Left ventricle myocardium inferior (tissue), 1 donor: ENCODE measurements at places on chromosomes 6 and 20. TPM values are rescaled to one million over a fixed set of nuclear protein-coding genes. Genes with fewer than 3 reads are reported as not detected.

GRCh38 chr6:3252861-3253596 is 5.7 kb upstream of the PSMG4 start:
- no peak for DNase-seq

DNA sequence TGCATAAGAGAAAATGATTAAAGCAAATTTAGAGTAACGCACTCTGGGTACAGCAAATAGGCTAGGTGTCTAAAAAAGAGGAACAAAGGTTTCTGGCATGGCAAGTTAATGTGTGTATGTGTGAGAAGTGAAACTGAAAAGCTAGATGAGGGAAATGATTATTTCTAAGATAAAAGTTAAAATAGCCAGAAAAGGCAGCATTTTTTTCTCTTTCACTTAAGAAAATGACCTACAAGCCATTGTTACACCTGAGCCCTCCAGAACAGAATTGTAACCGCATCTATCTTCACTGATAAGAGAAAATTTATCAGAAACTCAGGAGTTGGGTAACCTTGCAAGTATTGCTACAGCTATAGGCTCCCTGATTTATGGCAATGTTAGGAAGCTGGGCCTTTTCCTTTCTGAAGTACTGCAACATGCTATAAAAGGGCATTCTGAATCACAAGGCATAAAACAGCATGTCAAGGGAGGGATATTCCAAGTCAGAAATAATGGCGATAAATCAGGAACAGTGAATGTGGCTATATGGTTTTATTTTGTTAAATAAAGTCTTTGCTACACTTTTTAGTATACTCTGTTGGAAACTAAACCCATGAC is 395.3 kb downstream of the TBC1D32 start:
- no peak for DNase-seq

DNA sequence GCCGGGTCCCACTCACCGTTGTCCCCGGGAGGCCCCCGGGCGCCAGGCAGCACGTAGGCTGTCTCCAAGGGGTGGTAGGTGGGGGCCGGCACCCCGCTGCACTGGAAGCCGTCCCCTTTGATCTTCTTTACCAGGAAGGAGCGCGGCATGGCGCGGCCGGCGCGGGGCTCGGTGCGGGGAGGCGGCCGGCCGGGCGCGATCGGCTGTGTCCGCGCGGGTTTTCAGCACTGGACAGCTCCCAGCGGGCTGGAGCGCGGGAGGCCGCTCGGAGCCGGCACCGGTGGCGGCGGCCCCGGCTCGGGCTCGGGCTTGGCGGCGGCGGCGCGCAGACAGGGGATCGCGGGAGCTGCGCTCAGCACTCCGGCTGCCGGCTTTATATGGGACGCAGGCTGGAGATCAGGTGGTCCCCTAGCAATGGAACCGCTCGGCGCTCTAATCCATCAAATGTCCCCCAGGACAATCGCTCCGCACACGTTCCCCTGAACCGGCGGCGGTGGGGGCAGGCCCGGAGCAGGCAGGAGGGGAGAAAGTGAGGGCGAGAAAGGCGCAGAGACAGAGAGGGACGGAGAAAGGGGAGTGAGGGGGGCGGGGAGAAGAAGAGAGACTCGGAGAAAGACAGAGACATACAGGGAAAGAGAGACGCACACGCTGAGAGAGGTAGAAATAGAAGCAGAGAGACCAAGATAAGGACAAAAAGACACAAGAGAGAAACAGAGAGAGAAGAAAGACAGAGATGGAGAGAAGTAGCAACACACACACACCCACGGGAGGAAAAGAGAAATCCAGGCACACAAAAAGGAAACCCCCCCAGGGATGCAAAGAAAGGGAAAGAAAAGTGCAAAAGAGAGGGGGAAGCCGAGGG is at the start of gene SCRT2:
SCRT2 (minus strand) TSS at position 350 of the 862 bp plus-strand sequence; CDS start at position 149, 201 bp downstream.
- DNase-seq, result peak; percentile 86

GRCh38 chr20:33229843-33230242 is 6.0 kb upstream of the BPIFA1 start:
- DNase-seq, result no peak

GRCh38 chr6:101117393-101118135 is 236.4 kb upstream of the ASCC3 start:
- no peak for DNase-seq

- DNase-seq, result no peak
Measured at GRCh38 chr6:150194195-150194594, 51.4 kb downstream of the PPP1R14C start.

- no peak for DNase-seq
Measured at GRCh38 chr6:16324606-16325225, 86.3 kb downstream of the GMPR start.

- no peak for DNase-seq
Measured at GRCh38 chr20:16005021-16005914, 568.0 kb downstream of the KIF16B start.

- no peak for DNase-seq
Measured at GRCh38 chr20:2891343-2891742, 18.1 kb downstream of the PTPRA start.

DNA sequence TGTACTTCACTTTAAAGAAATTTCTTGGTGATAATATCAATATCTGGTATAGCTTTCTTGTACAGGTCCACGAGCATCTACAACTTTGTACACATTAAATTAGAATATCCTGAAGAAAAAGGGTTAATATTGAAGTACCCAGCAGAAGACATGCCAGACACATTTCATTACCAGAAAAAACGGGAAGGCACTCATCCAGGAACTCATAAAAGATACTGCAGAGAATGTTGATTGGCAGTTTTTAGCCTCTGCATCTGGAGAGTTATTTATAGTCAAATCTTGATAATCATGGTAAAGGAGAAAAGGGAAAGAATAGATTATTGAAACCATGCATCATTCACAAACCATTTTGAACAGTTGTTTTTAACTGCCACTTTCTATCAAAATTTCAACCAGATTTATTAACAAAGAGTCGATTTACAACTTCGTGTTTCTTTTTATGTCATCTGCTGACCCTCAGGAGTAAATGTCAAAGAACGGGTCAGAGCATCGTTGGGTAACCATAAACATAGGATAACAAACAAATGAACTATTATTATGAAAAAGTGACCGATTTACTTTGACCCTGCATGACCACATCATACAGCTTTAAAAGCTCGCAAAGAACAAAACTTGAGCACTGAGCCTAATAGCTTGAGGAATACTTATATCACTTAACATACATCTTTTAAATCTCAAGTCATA is 229.2 kb upstream of the SGK1 start:
- DNase-seq, result no peak

- no peak for DNase-seq
Measured at GRCh38 chr6:105357165-105357564, 45.7 kb downstream of the PREP start.

- DNase-seq, result no peak
Measured at GRCh38 chr6:20699402-20699801, 165.1 kb downstream of the CDKAL1 start.

DNA sequence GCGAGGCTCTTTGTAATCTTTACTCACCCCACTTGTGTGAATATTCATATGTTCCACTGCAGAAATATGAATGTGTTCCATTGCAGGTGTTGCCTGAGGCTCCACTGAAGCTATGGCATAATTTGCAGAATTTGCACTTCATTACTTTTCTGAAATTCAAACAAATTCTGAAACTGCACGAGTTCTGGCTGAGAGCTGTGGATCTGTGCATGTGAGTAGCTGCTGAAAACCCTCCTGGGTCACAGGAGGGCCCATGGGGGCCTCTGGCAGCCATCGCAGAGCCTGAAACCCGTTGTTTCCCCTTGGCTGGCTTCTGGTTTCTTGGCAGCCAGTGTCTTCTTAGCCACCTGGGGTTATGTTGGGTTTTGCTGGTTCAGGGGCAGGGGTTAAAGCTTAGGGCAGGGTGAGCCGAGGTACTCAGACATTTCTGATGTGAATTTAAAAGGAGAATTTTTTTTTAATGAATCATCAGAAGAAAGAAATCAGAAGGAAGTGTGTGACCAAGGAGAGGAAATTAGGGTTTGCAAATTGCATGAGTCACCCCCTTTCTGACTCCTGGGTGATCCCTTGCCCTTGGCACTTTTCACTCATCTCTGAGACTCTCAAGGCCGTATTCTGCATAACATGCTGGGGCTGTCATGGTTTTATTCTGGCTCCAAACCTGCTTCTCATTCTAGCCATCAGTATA is 40.6 kb downstream of the TOX2 start:
- no peak for DNase-seq

- DNase-seq, result peak; percentile 33
Measured at GRCh38 chr20:24658920-24659660, 189.7 kb downstream of the SYNDIG1 start.

GRCh38 chr20:62971950-62972844 is 19.7 kb downstream of the SLC17A9 start:
- peak; percentile 84 for DNase-seq

DNA sequence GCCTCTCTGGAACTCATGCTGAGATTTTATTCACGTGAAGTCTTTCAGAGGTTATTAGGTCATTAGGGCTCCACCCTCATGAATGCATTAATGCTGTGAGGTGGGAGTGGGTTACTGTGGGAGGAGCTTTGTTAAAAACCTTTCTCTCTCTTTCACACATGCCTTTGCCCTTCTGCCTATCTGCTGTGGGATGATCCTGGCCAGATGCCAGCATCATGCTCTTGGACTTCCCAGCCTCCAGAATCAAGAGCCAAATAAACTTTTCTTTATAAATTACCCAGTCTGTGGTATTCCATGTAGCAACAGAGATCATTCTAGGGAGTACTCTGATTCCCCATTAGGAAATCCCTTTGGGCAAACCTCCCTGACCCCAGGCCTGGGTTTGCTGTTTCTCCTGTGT is 129.9 kb upstream of the AGPAT4 start:
- DNase-seq, result no peak

GRCh38 chr20:3887876-3888620 is 1.1 kb upstream of the PANK2 start:
- no peak for DNase-seq

DNA sequence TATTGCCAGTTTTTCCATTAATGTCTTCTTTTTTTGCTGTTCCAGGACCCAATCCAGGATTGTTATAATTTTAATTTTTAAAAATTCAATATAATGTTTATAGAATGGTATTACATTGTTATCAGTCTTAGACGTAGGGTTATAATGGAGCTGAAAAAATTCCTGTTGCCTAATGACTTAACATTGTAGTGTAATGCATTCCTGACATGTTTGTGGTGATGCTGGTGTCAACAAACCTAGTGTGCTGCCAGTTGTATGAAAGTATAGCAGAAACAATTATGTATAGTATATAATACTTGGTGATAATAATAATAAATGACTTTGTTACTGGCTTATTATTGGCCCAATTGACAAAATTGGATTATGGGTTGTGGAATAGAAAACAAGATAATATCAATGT is 30.4 kb downstream of the KIZ start:
- no peak for DNase-seq

DNA sequence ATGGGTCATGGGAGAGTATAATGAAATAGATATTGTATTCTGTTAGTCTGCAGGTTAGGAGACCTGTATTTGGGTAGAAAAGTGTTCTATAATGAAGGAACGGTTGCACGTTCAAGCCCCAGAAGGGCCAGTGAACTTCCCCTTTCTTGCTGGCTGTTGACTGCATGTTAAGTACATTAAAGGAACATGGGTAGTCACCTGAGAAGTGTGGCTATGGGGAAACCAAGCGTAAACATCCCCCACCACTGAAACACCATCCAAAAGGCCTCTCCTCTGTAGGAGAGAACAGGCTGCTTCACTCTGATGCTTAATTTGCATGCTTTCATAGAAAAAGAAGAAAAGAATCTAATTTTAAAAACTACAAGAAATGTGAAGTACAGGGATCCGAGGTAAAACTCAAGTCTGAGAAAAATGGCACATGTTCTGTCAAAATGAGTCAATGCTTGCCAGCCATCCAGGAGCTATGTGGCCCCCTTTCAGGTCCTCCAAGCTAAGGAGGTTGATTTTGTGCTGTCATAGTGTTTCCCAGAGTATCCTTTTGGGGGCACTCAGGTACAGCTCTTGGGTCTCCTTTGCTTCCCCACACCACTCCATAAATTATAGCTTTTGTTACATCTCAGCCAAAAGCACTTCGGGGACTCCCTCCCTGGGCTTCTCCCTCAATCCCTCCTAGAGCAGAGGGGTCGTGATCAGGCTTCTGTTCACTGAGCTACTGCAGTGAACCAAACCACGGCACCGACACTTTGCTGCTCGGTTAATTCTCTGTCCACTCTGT is 283.7 kb upstream of the AGPAT4 start:
- DNase-seq, result no peak

- no peak for DNase-seq
Measured at GRCh38 chr20:59784365-59784764, 149.1 kb downstream of the SYCP2 start.

DNA sequence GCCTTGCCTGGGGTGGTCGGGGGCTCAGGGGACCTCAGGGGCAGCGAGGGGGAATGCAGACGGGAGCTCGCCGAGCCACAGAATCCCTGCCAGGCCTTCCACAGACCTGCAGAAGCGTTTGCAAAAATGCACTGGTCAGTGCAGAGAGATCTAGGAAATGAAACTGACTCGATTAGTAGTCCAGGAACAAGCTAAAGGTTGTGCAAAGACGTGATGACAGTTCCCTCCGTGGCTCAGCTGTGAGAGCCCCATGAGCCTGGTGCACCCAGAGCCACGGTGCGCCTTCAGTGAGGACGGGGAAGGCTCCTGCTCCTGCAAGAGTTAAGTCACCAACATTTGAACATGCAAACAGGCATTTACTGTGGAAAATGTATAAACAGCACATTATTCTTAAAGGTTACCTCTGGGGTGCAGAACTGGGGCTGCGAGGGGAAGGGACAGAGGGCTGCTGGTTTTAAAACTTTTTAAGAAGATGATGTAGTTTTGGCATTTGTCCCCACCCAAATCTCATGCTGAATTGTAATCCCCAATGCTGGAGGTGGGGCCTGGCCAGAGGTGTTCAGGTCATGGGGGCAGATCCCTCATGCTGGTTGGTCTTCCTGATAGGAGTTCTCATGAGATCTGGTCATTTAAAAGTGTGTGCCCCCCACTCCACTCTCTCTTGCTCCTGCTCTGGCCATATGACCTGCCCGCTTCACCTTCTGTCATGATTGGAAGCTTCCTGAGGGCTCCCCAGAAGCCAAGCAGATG is 147.3 kb downstream of the DLL1 start:
- DNase-seq, result no peak

DNA sequence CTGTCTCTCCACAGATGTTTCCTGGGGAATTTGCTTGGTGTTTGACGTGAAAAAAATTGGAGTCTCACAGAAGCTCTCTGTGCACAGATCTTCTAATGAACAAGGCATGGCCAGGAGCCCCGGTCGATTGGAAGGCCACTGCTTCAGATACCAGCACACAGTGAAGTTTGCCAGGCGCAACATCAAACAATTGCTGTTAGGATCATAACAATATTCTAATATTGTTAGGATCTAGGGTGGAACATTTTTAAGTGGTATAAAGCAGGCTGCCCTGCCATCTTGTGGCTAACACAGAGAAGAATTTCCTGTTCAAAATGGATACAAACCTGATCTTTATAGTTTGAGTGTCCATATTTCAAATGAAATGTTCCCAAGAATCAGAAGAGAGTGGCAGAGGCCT is 64.1 kb downstream of the C6orf118 start:
- DNase-seq, result no peak

- no peak for DNase-seq
Measured at GRCh38 chr20:22374678-22375590, 209.4 kb downstream of the FOXA2 start.

- no peak for DNase-seq
Measured at GRCh38 chr20:52012079-52012478, 179.5 kb downstream of the ZFP64 start.

Gene SLC25A27
- 18.6 TPM for total RNA-seq

Gene DNMT3B
- 0.49 TPM for total RNA-seq

Gene LY6G6C
- total RNA-seq, result not detected

Gene RSPO4
- total RNA-seq, result not detected

Gene HECA
- 46.0 TPM for total RNA-seq

Gene SFTA2
- not detected for total RNA-seq

Gene GLP1R
- 7.5 TPM for total RNA-seq

Gene RBBP8NL
- total RNA-seq, result not detected

Gene SPTLC3
- 9.0 TPM for total RNA-seq

Gene NMBR
- not detected for total RNA-seq

Gene MOG
- total RNA-seq, result 14.7 TPM

Gene ZNF311
- total RNA-seq, result 0.36 TPM
